ENCODE measurements at places on chromosomes 12 and 14.
A peak's percentile ranks its signal among the peaks of the same experiment; 100 is the strongest.

DNA sequence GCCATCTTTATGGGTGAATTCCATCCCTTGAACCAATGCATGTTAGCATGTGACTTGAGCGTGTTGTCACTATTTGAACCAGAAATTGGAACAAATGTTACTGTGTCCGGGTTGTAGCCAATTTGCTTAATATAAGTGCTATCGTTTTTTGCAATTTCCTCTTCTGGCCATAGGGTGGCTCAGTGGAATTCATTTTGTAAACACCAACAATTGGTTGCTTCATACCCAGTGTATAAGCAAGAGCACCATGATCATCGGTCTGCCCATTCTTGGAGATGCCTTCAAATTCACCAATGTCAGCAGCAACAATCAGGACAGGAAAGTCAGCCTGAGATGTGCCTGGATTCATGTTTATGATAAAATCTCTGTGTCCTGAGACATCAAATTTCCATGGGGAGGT is 5.0 kb upstream of the NEDD1 start:
- DNase-seq: no peak

- DNase-seq: no peak
Observed at GRCh38 chr14:93304771-93305170, 28.1 kb downstream of the BTBD7 start.

GRCh38 chr12:43312991-43313505 is 239.0 kb downstream of the ADAMTS20 start:
- DNase-seq: no peak

DNA sequence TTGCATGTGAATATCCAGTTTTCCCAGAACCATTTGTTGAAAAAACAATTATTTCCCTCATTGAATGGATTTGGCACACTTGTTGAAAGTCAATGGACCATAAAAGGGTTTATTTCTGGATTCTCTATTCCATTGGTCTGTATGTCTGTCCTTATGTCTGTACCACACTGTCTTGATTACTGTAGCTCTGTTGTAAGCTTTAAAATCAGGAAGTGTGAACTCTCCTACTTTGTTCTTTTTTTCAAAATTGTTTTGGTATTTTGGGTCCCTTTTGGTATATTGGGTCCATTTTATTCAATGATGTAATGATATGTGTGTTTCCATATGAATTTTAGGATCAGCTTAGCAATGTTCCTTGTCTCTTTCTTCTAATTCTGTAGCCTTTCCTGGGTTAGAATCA is 64.8 kb downstream of the PPP2R5C start:
- no peak for DNase-seq

DNA sequence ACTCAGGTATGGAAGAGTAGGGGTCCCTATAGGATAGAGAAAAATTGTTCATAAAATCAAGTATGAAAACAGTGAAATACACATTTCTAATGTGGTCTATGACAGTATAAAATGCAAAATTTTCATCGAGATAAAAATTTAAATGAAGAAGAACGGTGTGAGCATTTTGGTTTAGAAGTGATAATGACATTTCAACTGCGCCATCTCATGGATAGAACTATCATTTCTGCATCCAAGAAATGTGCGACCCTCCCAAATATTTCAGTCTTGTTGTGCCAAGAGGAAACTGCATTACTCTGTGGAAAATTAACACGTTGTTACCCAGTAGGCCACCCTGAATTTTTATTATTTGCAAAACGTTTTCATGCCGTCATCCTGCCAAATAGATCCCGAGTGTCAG is 108.8 kb downstream of the CRACR2A start:
- DNase-seq: no peak

DNA sequence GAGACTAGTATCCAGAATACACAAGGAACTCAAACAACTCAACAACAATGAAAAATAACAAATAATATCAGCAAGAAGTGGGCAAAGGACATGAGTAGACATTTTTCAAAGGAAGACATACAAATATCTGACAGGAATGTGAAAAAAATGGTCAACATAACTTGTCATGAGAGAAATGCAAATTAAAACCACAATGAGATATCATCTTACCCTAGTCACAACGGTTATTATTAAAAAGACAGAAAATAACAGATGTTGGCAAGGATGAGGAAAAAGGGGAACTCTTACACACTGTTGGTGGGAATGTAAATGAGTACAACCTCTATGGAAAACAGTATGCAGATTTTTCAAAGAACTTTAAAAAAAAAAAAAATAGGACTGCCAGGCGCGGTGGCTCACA is 20.4 kb downstream of the VWF start:
- no peak for DNase-seq

- DNase-seq: no peak
Observed at GRCh38 chr12:92431146-92431545, 271.6 kb upstream of the PLEKHG7 start.

DNA sequence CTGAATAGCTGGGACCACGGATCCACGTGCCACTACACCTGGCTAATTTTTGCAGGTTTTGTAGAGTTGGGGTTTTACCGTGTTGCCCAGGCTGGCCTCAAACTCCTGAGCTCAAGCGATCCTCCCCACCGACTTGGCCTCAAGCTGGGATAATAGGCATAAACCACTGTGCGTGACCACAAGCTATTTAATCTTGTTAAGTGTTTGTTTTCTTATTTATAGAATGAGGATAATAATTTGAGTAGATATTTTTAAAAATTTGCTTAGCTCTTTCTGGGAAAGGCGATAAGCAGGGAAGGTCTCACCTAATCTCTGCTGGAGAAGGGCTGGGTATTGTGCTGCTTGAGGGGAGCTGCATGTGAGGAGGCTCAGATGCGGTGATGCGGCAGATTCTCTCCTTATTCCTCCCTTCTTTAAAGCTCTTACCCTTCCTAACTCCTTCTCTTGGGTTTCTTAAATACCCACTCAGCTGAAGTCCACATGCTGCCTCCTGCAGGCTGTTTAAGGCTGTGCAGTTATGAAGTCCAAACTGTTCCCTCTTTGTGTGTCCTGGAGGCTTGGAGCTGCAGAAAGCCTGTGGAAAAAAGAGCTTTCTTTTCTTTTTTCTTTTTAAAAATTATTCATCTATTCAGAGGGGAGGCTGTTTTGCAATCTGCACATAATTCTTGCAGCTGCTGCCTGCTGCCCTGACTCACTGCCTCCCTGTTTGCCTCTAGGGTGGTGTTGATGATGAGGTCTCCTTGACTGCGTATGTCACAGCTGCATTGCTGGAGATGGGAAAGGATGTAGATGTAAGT is 37.9 kb downstream of the A2ML1 start:
- DNase-seq: peak; percentile 1

Data from caudate nucleus (tissue), 63 donors.